Stimulated activated CD4-positive, alpha-beta T cell treated with anti-CD3 and anti-CD28 coated beads, TNF-alpha, amount 100 ng/mL, for 24 hours (primary cell): ENCODE measurements at places on chromosomes 1 and 21.

DNA sequence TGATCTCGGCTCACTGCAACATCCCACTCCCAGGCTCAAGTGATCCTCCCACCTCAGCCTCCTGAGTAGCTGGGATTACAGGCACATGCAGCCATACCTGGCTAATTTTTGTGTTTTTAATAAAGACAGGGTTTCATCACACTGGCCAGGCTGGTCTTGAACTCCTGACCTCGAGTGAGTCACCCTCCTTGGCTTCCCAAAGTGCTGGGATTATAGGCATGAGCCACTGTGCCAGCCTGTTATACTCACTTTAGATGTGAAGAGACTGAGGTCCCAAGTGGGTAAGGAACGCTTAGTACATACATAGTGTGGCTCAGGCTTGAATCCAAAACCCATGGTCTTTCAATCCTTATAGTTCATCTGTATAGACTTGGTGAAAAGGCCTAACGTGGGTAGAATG lies 63.7 kb upstream of the EPS8L3 start:
- DNase-seq: no peak

- DNase-seq: no peak
Observed at GRCh38 chr1:234932511-234933430, 195.9 kb downstream of the TOMM20 start.

DNA sequence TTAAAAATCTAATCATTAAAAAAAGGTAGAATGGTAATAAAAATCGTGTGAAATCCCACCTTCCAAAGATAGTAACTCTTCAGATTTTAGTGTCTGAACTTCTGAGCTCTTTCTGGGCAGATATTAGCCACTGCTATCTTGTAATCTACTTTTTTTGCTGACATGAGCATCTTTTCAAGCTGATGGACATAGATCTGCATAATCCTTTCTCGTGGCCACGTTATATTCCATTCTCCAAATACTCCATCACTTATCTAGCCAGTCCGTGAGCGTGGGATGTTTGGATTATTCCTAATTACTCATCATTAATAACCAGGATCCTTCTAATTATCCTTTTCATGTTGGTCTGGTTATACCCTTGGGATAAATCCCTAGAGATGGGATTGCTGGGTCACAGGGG lies 254.2 kb upstream of the VAMP3 start:
- DNase-seq: no peak

DNA sequence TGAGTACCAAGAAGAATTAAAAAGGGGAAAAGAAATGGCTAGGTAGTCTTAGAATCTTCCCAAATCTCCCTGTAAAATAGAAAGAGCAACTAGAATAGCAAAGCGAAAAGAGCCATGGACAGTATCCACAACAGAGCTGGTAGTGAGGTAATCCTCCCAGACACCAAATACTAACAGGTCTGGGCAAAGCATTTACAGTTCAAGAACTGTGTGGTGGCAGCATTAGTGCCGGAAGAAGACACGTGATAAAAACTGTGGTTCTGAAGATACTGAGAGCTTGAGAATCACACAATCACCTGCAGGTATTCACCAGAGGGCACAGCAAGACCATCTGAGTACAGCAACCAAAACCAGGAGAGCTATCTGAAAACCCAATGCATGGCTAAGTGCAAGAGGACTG lies 31.8 kb upstream of the OLIG2 start:
- DNase-seq: no peak

DNA sequence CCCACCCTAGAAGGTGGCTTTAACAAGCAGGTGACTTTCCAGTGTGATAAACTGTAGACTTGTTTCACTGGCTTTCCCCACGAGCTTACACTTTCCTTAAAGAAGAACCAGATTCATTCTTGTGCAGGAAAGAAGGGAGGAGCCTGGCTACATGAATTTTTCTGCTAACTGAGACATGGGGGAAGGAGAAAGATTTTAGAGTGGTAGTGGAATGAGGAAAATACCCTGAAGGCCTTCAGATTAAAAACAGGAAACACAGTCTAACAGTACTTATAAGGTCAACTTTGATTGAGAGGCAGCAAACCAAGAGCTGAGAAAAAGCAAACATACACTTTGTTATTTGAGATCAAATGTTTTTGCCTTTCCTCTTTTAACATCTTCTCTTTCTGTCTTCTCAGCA lies 640.9 kb upstream of the PLXNA2 start:
- DNase-seq: no peak

- no peak for DNase-seq
Observed at GRCh38 chr1:216113181-216113580, 310.1 kb downstream of the USH2A start.

- DNase-seq: no peak
Observed at GRCh38 chr1:185857442-185857841, 123.3 kb downstream of the HMCN1 start.

- DNase-seq: no peak
Observed at GRCh38 chr1:16250524-16251251, 13.7 kb upstream of the CPLANE2 start.

DNA sequence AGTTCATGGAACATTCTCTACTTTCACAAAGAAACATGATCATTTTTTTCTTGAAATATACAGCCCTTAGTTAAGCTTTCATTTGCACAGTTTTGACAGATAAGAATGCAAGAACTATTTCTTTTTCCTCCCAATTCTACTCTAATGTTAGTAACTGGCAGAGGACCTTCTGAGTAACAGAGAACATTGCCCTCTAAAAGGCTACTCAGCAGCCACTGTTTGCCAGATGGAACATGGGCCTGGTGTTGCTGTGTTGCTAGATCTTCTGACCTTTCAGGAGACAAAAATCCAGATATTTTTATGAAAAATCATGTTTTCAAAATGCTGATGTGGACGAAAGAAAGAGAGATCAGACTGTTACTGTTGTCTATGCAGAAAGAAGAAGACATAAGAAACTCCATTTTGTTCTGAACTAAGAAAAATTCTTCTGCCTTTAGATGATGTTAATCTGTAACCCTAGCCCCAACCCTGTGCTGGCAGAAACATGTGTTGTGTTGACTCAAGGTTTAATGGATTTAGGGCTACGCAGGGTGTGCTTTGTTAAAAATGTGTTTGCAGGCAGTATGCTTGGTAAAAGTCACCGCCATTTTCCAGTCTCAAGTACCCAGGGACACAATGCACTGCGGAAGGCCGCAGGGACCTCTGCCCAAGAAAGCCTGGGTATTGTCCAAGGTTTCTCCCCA lies 2.9 kb upstream of the PRDX6 start:
- DNase-seq: no peak

DNA sequence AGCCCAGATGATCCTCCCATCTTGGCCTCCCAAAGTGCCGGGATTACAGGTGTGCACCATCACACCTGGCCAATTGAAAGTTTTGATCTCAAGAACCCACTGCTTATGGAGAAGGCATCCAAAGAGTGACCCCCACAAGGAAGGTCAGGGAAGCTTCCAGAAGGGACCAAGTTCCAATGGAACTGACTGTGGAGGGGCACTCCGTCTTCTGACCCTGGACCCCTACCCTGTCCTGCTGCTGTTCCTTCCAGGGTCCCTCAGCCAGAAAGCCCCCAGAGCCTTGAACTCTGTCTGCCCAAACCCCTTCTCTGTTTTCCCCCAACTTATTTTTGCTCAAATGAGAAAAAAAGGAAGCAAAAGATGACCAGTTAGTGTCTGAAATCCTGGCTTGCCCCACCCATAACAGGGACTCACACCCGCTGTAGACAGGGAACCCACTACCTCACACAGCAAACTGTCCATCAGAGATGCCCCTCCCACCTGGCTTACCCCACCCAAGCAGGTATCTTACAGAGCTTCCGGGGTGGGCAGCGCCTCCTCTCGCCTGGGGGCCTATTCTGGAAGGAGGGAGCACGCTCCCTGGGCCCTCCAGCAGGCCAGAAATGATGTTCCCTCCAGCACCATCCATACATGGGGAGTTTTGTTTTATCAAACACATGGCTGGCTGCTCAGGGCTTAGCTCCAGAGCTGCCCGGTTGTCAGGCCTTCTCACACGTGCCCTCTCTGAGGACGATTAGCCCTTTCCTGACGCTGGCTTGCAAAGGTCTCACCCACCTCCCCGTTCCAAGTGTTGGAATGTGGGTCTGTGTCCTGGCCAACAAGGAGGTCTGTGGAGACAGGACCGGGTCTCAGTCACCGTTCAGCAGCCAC lies 3.1 kb upstream of the WNT3A start:
- DNase-seq: no peak

DNA sequence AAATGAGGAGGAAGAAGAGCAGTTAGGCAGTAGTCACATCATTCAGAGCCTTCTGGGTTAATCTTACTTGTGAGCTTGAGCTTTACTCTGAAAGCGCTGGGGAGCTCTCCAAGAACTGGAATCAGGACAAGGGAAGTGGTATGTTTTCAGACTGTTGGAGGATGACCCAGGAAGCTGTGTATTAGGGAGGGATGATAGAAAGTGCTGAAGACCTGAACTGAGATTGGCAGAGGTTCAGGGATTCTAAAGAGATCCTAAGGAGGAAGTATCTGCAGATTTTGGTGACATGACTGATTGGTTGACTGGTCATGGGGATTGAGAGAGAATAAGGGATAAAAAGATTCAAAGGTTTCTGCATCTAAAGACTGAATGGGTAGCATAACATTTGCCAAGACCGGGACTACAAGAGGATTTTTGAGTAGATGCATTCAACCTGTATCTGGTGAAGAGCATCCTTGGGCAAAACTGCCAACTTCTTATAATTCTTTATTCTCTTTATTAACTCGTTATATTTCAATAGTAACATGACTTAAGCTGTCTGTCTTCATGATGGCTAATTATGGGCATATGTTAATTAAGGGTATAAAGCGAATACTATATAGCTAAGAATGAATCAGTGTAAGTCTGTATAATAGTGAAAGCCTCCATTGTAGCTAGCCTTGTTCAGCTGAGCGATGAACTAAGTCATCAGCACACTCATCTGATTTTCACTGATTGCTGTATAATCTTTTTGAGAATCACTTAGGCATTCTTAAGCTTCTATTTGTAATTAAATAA lies 41.8 kb downstream of the XCL1 start:
- DNase-seq: no peak

- DNase-seq: no peak
Observed at GRCh38 chr1:8740034-8740449, 77.4 kb downstream of the RERE start.

DNA sequence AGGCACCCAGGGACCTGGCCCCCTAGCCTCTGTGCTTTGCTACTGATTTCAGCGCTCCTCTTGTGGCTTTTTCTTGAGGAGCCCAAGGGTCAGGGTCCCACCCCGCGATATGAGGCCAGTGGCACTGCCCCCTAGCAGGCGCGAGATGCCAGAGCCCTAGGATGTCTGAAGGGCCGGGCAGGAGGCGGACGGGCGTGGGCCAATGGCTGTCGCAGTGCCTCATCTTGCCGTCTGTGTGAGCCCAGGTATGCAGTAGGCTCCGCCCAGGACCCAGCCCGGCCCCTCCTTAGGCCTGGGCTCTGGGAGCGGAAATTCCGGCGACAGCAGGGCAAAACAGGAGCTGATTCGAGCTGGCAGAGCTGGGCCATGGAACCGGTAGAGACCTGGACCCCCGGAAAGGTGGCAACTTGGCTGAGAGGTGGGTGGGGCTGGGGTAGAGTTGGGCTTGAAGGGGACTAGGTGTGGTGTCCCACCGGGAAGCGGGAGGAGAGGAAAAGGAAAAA lies at the start of gene CNKSR1:
Gene CNKSR1 (plus strand): TSS at position 310 of the 503 bp plus-strand sequence. CDS start 57 bp downstream, at position 367.
- peak; percentile 37 for DNase-seq

GRCh38 chr1:164668491-164669400 lies 109.8 kb downstream of the PBX1 start:
- DNase-seq: no peak

DNA sequence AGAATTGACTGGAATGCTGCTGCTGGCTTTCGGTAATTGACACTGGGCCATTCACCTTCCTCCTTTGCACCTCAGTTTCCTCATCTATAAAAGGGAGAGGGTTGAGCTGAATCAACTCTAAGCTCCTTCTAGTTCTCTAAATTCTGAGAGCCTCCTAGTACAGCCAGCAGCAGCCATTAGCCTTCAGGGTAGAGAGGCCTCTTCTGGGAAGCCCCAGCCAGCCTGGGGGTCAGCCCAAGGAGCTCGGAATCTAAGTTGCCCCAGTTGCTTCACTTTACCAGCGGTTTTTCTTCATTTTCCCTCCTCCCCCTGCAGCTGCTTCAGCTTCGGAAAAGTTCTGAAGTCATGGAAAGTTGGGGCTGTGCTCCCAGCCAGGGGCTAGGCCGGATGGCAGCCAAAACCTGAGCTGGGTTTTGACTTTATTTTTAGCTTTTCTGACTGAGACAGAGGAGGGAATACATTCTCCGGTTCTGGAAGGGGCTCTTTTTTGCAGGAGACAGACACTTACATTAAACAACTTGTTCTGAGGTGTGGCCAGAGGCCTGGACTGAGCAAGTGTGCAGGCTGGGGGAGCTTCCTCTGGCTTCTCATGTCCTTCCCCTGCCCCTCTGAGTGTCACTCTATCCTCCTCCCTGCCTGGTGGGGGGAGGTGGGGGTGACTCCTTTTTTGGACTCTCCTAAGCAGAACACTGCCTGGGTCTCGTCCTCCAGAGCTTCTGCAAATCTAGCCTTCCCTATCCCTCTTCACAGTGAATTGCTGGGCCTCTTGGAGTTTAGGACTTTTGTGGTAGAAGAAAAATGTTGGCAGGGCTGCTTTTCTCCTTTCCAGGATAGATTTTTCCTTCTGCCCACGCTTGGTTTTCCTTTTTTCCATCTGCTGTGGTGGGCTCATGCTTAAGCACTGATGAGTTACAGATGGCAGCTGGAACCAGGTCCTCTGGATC lies 14.4 kb downstream of the LMNA start:
- no peak for DNase-seq

GRCh38 chr1:181175356-181175910 lies 86.9 kb downstream of the IER5 start:
- DNase-seq: no peak

DNA sequence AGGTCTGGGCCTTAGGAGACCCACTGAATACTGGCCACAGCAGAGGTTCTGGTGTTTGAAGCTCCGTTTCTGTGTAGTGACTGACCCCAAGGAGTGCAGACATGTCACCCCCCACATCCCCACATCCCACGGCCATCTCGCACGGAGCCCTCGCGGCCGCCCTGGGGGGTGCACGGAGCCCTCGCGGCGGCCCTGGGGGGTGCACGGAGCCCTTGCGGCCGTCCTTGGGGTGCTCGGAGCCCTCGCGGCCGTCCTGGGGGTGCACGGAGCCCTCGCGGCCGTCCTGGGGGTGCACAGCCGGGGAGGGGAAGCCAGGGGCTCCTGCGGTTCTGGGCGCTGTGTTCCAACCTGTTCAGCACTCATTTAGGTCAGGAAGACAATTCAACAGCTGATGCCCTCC lies 68.4 kb downstream of the SCCPDH start:
- DNase-seq: no peak

DNA sequence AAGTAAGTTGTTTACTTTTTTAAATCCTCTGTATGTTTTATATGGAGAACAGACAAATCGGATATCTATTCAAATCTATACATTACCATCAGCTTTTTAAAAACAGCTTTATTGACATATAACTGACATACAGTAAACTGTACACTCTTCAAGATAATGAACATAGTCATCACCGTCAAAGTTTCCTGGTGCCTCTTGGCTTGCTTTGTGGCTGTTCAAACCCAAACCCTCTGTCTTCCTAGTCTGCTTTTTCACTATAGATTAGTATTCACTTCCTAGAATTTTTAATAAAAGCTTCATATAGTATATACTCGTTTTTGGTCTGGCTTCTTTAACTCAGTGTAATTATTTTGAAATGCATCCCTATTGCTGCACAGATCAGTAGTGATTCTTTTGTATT lies 56.4 kb upstream of the TPTE start:
- no peak for DNase-seq
